Thoracic aorta (tissue), 2 donors: ENCODE measurements at places on chromosomes 6 and 20. TPM values are rescaled to one million over a fixed set of nuclear protein-coding genes. Genes with fewer than 3 reads are reported as not detected.
A peak's percentile ranks its signal among the peaks of the same experiment; 100 is the strongest.

DNA sequence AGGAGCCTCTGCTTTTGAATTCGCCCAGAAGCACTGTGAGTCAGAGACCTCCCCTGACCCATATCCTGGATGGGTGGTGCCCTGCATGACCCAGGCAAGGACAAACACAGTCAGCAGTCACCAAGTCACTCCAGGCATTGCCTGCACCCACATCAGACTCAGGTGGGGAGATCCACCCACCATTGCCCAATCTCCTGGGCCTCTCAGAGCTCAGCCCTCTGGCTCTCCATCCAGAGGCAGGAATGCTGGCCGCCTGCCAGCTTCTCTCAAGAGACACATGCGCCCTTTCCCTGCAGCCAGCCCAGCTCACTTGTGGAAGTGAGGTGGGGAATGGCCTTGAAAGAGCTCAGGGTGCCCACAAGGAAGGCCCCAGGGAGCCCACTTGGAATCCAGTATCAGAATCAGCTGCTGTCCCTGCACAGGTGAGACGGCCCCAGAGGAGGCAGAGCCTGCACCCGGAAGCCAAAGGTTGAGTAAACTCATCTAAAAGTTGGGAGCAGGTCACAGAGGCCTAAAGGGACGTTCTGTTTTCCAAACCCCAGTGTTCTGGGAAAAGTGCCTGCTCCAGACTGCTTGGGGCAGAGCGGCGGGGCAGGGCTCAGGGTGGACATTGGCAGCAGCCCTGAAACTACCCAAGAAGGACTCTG, 129.8 kb downstream of the PREX1 start:
- H3K27ac ChIP-seq: peak overlapping the region; percentile 96
- peak; percentile 79 for DNase-seq
- peaks cover 9% of the 10 kb centered on the region for H3K36me3 ChIP-seq
- no peaks in the 10 kb centered on the region for H3K27me3 ChIP-seq

ZBTB22 gene
- total RNA-seq: 15.0 TPM

- no peaks in the 10 kb centered on the region for H3K27me3 ChIP-seq
- no peak overlapping the region for H3K4me3 ChIP-seq
- H3K27ac ChIP-seq: no peak overlapping the region
- no peak for DNase-seq
- no peaks in the 10 kb centered on the region for H3K36me3 ChIP-seq
These were observed 82.3 kb downstream of the PTPN1 start for GRCh38 chr20:50592282-50593004.

UNC5CL gene
- total RNA-seq: 2.2 TPM

DNA sequence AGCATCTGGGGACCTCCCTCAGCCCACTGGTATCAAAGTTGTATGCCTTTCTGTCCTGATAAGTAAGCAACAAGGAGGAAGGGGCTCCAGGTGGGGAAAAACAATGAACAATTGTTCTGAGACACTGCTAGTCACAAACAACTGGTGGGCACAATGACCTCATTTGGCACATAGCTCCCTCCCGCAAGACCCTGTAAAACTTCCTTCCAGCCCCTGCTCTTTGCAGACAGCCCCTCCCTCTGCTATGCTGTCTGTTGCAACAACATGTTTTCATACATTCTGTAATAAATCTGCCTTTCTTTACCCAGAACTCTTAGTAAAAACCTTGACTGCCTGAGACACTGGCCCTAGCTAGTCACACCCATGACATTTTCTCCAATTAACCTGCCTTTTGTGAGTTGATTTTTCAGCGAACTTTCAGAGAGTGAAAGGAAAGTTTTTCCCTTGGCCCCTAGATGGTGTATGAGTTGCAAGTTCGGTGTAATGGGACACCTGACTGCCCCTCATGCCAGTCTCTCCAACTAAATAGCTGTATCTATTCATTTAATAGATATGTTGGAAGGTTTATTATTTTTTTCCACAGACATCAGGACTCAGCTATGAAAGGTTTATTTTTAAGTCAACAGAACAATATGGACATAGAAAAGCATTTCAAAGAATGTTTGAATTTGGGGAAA, 142.3 kb upstream of the SLC22A16 start:
- H3K27ac ChIP-seq: no peak overlapping the region
- peaks cover 15% of the 10 kb centered on the region for H3K36me3 ChIP-seq
- no peak for DNase-seq
- H3K27me3 ChIP-seq: no peaks in the 10 kb centered on the region
- H3K4me3 ChIP-seq: no peak overlapping the region
- no peaks in the 10 kb centered on the region for H3K4me1 ChIP-seq

GRCh38 chr6:111076024-111076695, 11.1 kb upstream of the SLC16A10 start:
- H3K4me3 ChIP-seq: no peak overlapping the region
- no peak for DNase-seq
- H3K27me3 ChIP-seq: no peaks in the 10 kb centered on the region

DNA sequence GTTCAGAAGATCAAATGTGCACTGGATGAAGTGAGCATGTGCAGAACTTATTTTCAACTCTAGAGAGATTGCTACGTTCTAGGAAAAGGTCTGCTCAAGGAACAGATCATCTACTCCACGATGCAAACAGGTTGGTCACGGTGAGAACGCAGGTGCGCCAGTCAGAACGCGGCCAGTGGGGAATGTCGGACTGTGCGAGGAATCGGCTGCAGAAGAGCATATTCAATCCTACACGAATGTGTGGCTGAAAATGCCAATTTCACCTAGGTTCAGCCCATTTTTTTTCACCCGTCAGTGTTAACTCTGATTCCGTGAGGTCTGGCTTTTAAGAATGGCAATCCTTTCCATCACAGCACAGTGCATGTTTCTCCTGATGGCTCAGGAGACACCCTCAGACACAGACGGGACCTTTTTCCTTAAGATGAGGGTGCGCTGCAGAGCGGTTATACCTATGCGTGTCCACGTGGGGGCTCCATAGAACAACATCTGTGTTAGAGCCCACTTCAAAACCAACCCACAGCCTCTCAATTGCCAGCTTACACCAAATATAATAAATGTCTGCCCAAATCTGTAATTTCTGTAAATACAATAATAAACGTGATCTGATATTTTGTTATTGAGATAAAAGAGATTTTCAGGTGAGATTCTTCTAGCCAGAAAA, 250.4 kb downstream of the FOXA2 start:
- no peaks in the 10 kb centered on the region for H3K36me3 ChIP-seq
- no peaks in the 10 kb centered on the region for H3K27me3 ChIP-seq
- DNase-seq: no peak
- H3K27ac ChIP-seq: no peak overlapping the region
- H3K4me1 ChIP-seq: peaks cover 2% of the 10 kb centered on the region
- no peak overlapping the region for H3K4me3 ChIP-seq

GRCh38 chr20:46757754-46758678, 48.6 kb downstream of the SLC2A10 start:
- DNase-seq: no peak
- no peak overlapping the region for H3K27ac ChIP-seq

IL17A gene
- total RNA-seq: not detected

GNAS gene
- 943 TPM for total RNA-seq

- no peaks in the 10 kb centered on the region for H3K36me3 ChIP-seq
- DNase-seq: no peak
These were observed 52.9 kb upstream of the MLN start for GRCh38 chr6:33856655-33857054.

RGS17 gene
- 3.7 TPM for total RNA-seq

DNA sequence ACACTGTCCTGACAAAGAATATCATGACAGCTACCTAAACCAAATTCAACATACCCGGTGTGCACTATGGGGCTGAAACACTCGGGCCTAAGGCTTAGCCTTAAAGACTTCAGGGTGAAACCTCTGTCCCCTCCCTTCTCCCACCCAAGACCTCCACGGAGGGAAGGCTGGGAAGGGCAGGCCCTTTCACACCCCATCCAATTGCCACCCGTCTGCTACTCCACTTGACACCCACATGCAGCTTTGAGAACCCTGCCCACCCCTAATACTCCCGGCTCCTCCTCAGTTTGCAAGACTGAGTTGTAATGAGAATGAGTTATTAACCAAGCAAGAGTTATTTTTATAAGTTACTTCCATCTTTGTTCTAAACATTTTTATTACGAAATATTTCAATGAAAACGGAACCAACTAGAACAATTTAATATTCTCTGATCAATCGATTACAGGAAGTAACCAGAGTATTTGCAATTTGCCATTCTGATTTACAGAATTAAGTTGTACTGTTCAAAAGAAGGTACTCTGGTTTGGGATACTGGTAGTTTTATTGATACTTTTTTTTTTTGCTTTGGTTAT, 3.7 kb downstream of the TAF4 start:
- DNase-seq: no peak
- peaks cover 15% of the 10 kb centered on the region for H3K4me1 ChIP-seq

DNA sequence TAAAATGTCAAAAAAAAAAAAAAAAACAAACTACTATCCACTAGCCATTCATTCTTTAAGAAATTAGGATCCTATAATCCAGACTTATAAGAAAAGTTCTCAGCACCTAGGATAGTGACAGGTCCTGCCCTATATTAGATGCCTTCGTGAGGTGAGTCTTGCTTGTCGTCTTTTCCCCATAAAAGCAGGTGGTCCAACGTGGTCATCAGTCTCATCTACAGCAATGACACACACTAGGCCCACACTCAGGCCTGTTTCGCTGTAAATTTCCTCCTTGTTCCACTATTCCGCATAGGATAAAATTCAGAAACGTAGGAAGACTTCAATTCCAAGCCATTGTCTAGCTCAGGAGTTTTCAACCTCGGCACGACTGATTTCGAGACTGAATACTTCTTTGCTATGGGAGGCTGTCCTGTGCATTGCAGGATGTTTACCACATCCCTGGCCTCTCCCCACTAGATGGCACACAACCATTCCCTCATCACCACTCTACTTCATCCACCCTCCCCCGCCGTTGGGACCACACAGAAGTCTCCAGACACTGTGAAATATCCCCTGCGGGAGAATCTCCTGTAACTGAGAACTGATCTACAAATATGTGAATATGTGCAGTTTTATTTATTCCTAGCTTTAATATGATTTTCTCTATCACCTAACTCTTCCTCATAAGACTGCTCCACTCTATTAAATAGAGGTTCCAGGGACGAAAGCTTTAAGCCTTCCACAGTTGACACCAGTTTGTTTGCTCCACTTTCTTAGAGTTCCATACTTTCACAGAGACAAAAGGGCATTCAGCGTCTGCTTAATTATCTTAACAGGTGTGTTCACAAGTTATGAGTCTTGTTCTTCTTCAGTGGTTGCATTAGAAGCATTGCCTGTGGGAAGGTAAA, 346.3 kb downstream of the BMP2 start:
- no peak for DNase-seq
- H3K27me3 ChIP-seq: no peaks in the 10 kb centered on the region
- no peak overlapping the region for H3K4me3 ChIP-seq
- H3K27ac ChIP-seq: no peak overlapping the region

PLTP gene
- 637 TPM for total RNA-seq

UST gene
- 24.2 TPM for total RNA-seq

- no peak overlapping the region for H3K27ac ChIP-seq
- no peak for DNase-seq
- no peak overlapping the region for H3K4me3 ChIP-seq
- H3K4me1 ChIP-seq: no peaks in the 10 kb centered on the region
- no peaks in the 10 kb centered on the region for H3K27me3 ChIP-seq
These were observed 381.7 kb upstream of the JARID2 start for GRCh38 chr6:14863902-14864850.

- no peak overlapping the region for H3K4me3 ChIP-seq
- H3K27me3 ChIP-seq: no peaks in the 10 kb centered on the region
- H3K27ac ChIP-seq: no peak overlapping the region
- no peaks in the 10 kb centered on the region for H3K4me1 ChIP-seq
- H3K36me3 ChIP-seq: no peaks in the 10 kb centered on the region
- DNase-seq: no peak
These were observed 103.3 kb upstream of the BACH2 start for GRCh38 chr6:90399970-90400369.

BYSL gene
- 11.6 TPM for total RNA-seq

C20orf144 gene
- total RNA-seq: not detected

ATXN1 gene
- total RNA-seq: 62.4 TPM
